ENCODE measurements at places on chromosomes 7 and 10.

DNA sequence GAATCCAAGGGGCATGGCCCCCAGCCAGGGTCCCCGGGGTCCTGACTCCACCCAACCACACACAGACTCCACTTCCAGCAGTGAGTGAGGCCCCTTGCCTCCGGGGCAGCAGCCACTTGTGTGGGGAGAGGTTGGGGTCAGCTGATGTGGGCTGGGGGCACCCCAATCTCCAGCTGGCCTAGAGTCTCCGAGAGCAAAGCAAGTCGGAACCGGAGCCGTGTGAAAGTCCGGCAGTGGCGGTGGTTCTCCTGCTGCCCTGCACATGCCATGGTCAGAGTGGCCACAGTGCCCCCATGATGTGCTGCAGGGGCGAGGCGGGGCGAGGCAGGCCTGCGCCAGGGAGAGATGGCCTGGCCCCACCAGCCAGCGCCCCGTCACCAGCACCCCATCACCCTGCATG lies 74.6 kb downstream of the PDGFA start:
- DNase-seq = no peak

- DNase-seq = no peak
These were observed 22.8 kb downstream of the SGMS1 start for GRCh38 chr10:50600831-50601477.

DNA sequence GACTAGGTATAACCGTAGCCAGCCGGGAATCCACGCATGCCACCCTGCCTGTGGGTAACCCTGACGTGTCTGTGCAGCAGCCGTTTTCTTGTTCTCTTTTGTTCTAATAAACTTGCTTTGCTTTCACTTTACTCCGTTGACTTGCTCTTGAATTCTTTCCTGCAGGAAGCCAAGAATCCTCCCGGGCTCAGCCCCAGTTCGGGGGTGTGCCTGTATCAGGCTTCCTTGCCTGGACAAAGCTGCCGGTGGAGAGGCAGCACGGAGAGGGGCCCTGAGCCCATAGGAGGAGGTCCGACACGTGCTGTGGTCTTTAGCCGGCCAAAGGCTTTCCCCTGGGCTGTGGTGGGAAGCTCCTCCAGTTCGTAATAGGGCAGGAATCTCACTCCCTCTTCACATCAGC lies 256.5 kb upstream of the PPP2R2D start:
- DNase-seq = no peak

DNA sequence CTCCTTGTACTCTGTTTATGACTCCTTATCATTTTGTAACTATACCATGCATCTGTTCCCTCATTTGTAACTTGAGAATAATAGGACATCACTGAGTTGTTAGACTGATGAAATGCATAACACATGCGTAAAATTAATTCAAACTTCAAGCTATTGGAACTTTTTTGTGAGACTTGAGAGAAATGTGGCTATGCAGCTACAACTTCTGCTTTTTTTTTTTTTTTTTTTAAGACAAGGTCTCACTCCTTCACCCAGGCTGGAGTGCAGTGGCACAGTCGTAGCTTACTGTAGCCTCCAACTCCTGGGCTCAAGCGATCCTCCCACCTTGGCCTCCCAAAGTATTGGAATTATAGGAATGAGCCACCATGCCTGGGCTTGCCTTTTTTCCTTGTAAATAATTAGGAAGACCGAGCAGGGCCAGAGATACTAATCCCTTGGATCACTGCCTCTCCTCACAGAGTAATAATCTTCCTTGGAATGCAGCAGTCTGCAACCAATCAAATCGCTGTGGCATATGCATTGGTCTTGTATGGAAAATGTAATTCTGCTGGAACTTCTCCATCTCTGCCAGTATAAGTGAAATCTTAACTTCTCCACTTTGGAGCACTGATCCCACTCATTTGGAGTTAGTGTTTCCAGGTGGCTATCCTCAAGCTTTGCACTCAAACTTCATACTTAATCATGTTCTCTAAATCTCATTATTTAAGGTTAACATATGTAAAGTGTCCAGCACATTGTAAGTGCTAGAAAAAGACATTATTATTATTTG lies 2.0 kb upstream of the PANK1 start:
- no peak for DNase-seq

DNA sequence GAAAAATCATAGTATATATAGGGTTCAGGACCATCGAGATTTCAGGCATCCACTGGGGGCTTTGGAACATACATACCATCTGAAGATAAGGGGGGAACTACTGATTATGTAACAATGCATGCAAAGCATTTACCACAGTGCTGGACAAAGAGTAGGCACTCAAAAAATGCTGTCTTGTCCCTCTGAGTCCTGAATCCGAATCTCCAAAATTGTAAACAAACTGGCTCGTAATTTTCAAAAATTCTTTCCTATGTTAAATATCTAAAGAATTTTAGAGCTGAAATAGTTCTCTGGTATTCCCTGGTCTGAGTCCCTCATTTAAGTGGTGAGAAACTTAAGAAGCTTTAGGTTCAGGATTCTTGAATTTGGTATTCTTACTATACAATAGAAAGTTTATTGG lies 167.8 kb upstream of the ASAH2 start:
- DNase-seq = no peak

DNA sequence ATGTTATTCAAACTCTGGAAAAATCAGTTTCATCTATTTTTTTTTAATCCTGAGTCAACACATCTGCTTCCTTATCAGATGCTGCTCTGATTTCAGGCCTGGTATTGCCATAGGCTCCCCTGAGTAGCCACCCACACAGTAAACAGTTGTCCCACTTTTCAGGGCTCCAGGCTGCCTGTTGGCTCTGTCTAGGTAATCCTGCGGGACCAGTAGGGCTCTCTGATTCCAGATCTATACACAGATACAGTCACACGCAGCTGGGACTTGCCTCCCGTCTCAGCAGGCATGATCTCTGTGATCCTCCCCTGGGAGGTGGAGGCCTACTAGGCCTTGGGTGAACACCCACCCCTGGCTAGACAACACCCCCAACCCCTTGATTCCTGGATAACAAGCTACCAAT lies 206.1 kb downstream of the CREB5 start:
- DNase-seq = no peak

GRCh38 chr7:44108768-44109750 lies 4.9 kb downstream of the AEBP1 start:
- no peak for DNase-seq

- no peak for DNase-seq
These were observed 380.8 kb upstream of the LRGUK start for GRCh38 chr7:133746305-133746704.

- no peak for DNase-seq
These were observed 11.1 kb downstream of the OR2A14 start for GRCh38 chr7:144134116-144134515.

GRCh38 chr7:107076781-107077698 lies 32.5 kb downstream of the PRKAR2B start:
- no peak for DNase-seq

- no peak for DNase-seq
These were observed 197.5 kb upstream of the SEMA3D start for GRCh38 chr7:85384392-85384791.

DNA sequence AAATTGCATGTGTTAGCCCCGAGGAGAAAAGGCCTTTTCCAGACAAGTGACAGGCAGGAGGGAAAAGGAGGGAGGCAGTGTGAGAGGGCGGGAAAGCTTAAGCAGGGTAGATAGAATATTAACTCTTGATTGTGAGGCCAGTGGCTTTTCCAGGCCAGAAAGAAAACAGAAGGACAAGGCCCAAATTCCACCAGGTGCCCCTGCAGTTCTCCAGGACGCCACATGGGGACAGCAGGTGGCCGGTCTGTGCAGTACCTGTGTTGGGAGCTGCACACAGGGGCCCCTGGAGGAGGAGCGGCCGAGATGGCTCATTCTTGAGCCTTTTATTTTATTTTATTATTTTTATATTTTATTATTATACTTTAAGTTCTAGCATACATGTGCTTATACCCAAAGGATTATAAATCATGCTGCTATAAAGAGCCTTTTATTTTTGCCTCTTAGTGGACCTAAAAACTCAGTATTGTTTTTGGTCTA lies 141.3 kb upstream of the KLF14 start:
- DNase-seq = peak; percentile 22

DNA sequence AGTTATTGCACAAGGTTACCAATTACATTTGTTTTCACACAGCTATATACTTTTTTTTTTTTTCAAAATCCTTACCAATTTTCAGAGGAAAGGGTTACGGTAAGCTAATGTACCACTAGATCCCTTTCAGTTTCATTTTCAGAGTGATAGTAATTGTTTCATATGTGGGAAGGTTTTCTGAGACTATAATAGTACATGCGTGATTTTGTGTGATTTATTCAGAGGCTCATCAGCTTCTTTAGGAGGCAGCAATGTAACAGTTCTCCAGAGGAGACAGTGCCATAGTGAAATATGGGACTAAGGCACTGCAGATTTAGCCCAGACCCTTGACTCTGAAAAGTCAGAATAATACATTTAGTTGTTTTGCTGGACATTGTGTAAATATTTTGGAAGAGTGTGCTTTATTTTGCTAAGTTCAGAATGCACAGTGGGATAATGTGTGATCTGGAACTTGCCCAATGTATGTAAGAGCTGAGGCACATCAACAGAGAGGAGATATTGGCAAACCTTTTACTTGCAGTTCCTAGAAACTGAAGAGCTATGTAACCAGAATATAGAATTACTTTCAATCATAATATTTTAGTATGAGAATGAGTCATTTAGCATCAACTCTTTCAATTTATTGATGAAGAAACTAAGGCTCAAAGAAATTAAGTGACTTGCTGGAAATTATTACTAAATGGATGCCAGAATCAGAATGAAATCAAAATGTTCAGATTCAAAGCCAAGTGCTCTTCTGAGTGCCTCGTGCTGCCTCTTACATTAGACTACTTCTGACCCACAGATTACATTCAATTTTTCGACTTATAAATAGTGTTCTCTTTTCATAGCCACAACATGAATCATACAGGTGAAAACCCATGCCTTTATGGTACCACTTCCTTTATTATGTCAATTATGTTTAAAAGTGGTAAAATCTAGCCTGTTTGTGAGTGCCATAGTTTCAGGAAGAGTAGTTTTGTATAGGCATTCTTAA lies 207.7 kb upstream of the TEX47 start:
- DNase-seq = no peak

DNA sequence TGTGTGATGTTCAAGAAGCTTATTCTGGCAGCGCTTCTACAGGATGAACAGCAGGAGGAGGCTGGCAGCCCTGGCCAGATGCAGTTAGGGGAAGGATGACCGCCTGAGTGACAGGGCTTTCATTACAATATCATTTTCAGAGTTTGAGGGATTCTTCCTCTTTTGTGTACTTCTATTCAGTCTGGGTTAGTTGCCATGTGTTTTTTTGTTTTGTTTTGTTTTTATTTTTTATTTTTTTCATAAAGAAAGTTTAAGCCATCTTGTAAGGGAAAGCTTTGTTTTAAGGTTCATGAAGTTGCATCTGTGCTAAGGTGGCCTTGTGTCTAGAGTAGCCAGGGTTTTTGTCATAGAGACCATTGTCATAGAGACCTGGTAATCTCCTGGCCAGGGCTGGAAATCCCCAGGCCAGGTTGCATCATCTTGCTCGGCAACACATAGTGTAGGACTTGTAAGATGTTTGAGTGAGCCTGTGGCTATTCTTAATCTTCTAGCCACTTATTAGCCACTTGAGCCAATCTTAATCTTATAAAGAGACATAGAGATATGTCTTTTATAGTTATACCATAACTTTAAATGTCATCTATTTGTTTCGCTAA lies 230.5 kb upstream of the TMEM229A start:
- DNase-seq = no peak

DNA sequence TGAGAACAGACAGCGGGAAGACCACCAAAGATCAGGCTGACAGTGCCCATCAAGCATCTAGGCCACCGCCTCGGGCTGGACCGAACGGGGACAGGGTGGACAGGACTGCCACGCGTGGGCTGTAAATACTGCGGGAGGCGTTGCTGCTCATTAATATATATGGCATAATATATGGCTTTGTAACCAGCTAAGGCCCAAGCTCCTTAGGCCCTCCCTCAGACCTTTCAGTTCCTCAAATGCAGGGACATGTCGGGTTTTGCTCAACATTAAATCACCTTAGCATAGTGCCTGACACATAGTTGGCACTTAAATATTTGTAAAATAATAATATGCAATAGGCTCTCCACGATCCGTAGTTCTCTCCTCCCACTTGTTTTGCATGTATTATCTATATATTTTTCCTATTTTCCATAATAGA lies 402 bp upstream of the TMEM168 start:
- no peak for DNase-seq

DNA sequence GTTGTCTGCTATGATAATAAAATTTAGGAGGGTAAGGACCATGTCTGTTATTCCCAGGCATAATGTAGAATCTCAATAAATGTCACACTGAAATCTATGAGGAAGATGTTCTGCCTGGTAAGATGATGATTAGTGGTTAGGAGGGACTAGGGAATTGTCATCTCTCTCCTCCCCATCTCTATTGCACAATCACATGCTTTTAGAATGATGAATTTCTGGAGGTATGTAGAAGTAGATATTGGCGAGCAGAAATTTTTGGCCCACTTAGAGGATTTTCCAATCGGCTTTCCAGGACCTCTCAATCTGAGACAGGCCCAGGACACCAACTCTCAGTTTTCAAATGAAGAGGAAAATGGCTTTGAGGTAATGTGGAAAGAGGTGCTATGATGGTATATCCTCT lies 2.0 kb upstream of the PITX3 start:
- no peak for DNase-seq

GRCh38 chr10:29634764-29635625 lies at the start of gene SVIL:
Gene SVIL (minus strand): TSS chr10:29634971. CDS start chr10:29555058, 79,913 bp downstream.
- DNase-seq = no peak

- DNase-seq = no peak
These were observed 20.3 kb upstream of the NFKB2 start for GRCh38 chr10:102375250-102375649.

GRCh38 chr7:64916-65341 lies 127.4 kb upstream of the FAM20C start:
- DNase-seq = no peak

DNA sequence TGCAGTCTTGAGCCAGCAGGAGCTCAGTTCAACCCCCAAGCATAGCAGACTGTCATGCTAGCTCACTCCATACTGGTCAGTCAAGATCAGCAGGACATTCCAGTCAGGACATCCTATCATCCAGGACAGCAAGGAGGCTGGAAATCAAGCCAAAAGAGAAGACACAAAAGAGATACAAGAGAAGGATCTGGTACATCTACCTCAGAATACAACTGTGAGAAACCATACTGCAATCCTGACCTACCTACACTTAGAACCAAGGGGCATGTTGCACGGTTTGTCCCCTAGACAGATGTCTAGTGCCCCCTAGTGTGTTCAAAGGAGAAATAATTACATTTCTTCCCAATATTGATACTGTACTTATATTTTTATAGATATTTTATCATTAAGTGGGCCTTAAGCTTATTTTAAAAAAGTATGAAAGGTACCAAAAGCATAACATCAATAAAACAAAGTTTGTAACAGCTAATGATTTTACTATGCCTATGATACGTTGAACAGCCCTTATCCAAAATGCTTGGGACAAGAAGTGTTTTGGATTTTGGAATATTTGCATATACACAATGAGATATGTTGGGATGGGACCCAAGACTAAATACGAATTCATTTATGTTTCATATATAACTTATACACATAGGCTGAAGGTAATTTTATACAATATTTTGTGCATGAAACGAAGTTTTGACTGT lies 26.7 kb downstream of the ERCC6 start:
- DNase-seq = no peak

GRCh38 chr7:19107356-19108146 lies 9.9 kb downstream of the TWIST1 start:
- DNase-seq = no peak

Data from NCI-H2107 (cell line).